ENCODE measurements at places on chromosomes 2 and 18.

DNA sequence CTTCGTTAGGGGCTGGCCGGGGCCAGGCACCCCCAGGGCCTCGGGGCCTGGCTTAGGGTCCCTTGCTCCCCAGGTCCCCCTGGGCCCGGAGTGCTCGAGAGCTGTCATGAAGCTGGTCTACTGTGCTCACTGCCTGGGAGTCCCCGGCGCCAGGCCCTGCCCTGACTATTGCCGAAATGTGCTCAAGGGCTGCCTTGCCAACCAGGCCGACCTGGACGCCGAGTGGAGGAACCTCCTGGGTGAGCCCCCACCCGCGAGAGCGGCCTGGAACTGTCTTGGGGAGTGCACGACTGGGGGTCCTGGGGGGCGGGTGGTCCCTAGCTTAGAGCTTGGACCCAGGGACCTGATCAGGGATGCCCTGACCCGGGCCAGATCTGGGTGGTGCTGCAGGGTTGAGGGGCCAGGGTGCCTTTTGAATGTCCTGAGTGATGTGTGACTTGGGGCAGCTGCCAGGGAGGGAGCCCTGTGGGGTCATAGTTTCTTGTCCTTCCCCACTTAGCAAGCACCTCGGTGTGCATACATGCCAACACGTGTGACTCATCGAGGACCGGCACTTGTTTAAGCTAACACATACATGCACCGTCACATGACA lies 27.9 kb downstream of the GPC1 start:
- no peak for DNase-seq

DNA sequence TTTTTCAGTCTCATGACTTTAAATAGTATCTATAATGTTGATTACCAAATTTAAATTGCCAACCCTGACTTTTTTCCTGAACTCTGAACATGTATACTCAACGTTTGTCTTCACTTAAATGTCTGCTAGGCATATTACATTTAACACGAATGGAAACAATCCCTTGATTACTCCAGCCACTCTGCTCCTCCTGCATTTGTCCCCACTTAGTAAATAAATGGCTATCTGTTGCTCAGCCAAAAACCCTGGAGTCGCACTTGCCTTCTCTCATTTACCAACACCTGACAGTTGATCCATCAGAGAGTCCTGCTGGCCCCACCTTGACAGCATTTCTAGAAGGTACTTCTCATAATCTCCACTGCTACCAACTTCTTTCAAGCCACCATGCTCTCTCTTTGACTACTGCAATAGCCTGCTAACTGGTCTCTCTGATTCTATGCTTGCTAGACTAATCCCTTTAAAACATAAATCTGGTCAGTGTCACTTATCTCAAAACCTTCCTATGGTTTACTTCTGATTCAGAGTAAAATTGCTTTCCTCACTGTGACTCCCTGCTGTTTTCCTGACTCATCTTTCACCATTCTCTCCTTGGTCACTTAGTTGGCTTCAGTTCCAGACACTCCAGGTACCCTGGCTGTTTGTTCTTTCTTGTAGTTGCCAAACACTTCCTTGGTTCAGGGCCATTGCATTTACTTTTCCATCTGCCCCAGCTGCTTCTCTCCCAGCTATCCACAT lies 31.9 kb downstream of the SPAG16 start:
- DNase-seq, result no peak

DNA sequence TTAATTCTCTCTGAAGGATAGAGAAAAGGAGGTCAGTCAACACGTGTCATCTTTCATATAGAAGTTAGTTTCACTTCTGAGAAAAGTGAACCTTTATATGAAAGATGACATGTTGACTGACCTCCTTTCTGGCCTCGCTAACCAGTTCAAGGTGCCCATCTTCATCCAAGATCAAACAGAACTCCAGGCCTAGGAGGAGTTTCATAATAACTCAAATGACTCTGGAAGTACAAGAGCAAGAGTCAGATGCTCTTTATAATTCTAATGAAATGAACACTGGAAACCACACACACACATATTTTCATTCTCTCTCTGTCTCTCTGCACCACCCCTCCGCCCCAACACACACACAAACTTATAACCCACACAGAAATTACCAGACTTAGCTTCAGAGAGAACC lies 16.3 kb downstream of the ANKRD44 start:
- DNase-seq, result peak; percentile 64

DNA sequence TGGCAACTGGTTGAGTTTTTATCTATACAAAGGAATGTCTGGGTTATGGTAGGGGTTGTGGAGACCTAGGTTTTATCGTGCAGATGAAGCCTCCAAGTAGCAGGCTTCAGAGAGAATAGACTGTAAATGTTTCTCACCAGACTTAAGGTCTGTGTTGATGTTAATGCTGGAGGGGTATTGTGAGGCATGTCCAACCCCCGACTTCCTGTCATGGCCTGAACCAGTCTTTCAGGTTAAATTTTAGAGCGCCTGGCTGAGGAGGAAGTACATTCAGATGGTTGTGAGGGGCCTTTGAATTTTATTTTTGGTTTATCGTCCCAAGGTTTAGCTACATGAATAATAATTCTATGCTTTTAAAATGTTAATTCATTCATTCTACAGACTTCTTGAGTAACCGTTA lies 435.1 kb downstream of the DLGAP1 start:
- DNase-seq, result no peak

DNA sequence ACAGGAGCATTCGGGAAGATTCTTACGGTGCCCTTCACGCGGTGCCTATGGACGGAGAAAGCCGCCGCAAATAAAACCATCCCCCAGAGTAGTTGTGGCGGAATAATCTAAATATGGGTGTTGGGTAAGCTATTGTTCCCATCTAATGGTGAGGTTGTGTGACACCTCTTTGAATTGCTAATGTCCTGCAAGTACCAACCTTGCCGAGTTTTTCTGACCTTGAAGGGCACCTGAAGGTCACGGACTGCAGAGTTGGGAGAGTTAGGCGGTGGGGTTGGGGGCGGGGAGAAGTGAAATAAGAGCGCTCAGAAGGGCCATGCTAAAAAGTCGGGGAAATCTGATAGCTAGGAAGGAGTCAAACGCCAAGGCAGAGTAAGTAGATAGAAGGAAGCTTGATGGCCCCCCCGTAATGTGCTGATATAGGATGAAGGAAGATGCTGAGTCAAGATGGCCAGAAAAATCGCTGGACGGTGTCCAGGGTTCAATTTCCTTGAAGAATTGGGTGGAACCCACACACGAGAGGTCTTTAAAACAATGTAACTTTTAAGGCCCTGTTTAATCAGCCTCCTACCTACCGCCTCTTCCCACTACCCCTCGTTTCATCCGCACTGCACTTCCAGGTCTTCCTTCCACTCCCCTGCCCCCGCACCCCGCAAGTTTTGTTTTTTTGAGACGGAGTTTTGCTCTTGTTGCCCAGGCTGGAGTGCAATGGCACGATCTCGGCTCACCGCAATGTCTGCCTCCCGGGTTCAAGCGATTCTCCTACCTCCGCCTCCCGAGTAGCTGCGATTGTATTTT lies 600 bp downstream of the KATNAL2 start:
- no peak for DNase-seq

GRCh38 chr2:108632332-108633160 lies 86.7 kb upstream of the RANBP2 start:
- DNase-seq, result no peak

GRCh38 chr2:37558623-37559022 lies 112.8 kb downstream of the CDC42EP3 start:
- no peak for DNase-seq

GRCh38 chr2:72953976-72954375 lies 36.7 kb downstream of the EMX1 start:
- DNase-seq, result peak; percentile 47

- DNase-seq, result no peak
These were observed 91.3 kb downstream of the SPATS2L start for GRCh38 chr2:200397785-200398184.

DNA sequence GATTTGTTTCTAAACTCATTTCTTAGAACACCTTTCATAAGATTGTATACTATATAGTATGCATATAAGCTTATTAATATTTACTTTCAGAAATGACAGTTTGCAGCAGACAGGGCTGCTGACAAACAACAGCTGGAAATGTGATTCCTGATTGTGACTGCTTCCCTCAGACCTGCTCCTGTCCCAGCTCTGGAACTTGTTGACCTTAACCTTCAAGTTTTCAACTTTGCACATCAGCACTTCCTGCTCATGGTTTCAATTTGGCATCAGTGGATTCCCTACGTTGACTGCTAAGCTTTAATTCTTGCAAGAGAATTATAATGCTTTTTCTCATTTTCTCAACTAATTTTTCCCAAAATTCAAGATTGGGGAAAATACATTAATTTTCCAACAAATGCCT lies 459.2 kb upstream of the ACVR2A start:
- no peak for DNase-seq

- DNase-seq, result no peak
These were observed 278.9 kb downstream of the PRKCE start for GRCh38 chr2:45930396-45930792.

DNA sequence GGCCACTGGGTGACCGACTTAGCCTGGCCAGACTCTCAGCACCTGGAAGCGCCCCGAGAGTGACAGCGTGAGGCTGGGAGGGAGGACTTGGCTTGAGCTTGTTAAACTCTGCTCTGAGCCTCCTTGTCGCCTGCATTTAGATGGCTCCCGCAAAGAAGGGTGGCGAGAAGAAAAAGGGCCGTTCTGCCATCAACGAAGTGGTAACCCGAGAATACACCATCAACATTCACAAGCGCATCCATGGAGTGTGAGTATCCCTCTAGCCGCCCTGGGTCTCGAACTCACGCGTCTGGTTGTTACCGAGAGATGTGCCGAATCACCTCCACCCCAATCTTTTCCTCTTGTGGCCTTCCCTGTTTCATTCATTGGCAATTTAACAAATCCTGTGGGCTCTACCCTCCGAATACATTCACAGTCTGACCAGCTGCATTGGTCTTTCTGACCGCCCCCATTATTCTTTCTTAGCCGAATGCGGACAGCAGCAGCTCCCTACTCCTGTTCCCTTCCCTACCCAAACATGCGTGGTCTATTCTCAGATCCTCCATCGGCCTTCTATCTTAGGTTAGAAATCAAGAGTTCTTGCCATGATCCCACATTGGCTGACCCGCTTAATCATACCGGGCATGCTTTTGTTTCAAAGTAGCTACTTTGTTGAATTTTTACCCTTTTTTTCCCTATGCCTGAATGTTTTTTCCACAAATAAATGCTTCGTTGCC lies 631 bp downstream of the RPL31 start:
- peak; percentile 36 for DNase-seq

GRCh38 chr2:138516030-138516704 lies 14.6 kb downstream of the SPOPL start:
- peak; percentile 6 for DNase-seq

DNA sequence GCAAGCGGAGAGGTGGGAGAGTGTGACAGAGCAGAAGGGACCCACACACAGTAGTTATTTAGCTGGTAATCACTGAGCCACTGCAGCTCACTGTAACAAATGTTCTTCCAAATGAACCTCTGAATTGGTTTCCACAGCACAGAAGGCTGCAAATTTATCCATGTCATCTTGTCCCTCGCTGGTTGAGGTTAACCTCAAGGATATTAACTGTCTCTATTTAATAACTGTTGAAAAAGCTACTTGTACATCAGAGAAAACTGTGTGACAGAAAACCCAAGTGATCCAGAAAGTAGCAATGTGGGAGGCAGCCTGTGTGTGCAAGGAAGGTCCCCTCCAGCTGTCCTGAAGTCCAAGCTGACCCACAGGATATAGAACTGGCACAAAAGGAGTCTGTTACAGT lies 153.6 kb downstream of the DSEL start:
- no peak for DNase-seq

- DNase-seq, result no peak
These were observed 30.1 kb downstream of the RHOB start for GRCh38 chr2:20476950-20477349.

DNA sequence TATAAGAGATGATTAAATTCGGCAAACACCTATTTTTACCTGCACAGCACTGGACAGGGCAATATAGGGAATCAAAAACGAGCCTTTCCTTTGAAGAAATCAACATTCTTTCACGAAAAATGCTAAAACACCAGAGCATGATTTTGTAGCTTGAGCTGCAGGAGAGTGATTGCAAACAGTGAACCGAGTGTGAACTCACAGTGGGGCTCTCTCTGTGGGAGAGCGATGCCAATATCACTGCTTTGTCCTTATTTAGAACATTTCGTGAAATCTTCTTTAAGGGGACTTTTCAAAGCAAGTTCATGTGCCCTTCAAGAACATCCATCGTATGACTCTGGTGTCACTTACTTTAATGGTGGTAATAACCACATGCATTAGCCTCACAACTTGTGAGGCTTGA lies 238.8 kb downstream of the CD226 start:
- no peak for DNase-seq

- no peak for DNase-seq
These were observed 129.3 kb upstream of the CCDC150 start for GRCh38 chr2:196510246-196510645.

DNA sequence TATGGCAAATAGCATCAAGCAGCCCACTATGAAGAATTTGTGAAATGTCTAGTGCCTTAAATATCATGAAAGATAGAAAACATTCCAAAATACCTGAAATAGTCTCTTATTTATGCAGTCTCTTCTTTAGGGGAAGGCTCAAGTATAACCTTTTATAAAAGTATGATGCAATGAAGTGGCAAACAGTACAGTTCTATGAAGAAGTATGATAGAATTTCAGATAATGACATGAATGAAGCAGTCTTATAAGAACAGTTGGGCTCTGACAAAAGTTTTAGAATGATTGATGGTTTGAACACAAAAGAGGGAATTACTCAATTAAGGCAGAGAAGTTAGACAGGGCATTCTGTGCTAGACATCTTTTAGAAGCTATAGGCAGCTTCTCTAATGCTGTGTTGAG lies 1791.8 kb upstream of the PIK3C3 start:
- no peak for DNase-seq

GRCh38 chr2:31238126-31238905 lies 4.4 kb downstream of the EHD3 start:
- DNase-seq, result no peak

DNA sequence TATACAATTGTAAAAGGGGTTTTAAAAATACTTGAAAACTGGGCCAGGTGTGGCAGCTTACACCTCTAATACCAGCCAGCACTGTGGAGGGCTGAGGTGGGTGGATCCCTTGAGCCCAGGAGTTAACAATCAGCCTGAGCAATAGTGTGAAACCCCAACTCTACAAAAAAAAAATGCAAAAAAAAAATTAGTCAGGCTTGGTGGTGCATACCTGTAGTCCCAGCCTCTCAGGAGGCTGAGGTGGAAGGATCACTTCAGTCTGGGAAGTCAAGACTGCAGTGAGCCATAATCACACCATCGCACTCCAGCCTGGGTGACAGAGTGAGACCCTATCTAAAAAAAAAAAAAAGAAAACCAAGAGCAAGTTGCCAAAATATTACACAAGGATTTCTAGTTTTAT lies 182.7 kb downstream of the UBE2E3 start:
- DNase-seq, result no peak

Measured in activated CD4-positive, alpha-beta T cell treated with anti-CD3 and anti-CD28 coated beads, Interleukin-2, Interleukin-6, amounts not matched to agents 100 ng/mL and 50 ng/mL, durations not matched to agents 16 hours and 8 hours (primary cell).